ENCODE measurements at places on chromosomes 6 and 20.
A peak's percentile ranks its signal among the peaks of the same experiment; 100 is the strongest.

- peaks cover 50% of the 10 kb centered on the region for H3K36me3 ChIP-seq
- no peaks in the 10 kb centered on the region for H3K4me1 ChIP-seq
- H3K4me3 ChIP-seq = no peak overlapping the region
- DNase-seq = peak; percentile 73
- H3K27ac ChIP-seq = no peak overlapping the region
Measured at GRCh38 chr20:431012-431904, 23.2 kb downstream of the RBCK1 start.

GRCh38 chr6:142666599-142667185 lies 278.3 kb downstream of the HIVEP2 start:
- H3K4me1 ChIP-seq = no peaks in the 10 kb centered on the region
- H3K27me3 ChIP-seq = no peaks in the 10 kb centered on the region
- H3K36me3 ChIP-seq = no peaks in the 10 kb centered on the region
- H3K27ac ChIP-seq = no peak overlapping the region
- no peak overlapping the region for H3K4me3 ChIP-seq

- no peak overlapping the region for H3K27ac ChIP-seq
- no peak overlapping the region for H3K4me3 ChIP-seq
- no peaks in the 10 kb centered on the region for H3K36me3 ChIP-seq
- H3K4me1 ChIP-seq = peaks cover 5% of the 10 kb centered on the region
- no peaks in the 10 kb centered on the region for H3K27me3 ChIP-seq
- DNase-seq = no peak
Measured at GRCh38 chr6:38476141-38476540, 163.6 kb downstream of the BTBD9 start.

DNA sequence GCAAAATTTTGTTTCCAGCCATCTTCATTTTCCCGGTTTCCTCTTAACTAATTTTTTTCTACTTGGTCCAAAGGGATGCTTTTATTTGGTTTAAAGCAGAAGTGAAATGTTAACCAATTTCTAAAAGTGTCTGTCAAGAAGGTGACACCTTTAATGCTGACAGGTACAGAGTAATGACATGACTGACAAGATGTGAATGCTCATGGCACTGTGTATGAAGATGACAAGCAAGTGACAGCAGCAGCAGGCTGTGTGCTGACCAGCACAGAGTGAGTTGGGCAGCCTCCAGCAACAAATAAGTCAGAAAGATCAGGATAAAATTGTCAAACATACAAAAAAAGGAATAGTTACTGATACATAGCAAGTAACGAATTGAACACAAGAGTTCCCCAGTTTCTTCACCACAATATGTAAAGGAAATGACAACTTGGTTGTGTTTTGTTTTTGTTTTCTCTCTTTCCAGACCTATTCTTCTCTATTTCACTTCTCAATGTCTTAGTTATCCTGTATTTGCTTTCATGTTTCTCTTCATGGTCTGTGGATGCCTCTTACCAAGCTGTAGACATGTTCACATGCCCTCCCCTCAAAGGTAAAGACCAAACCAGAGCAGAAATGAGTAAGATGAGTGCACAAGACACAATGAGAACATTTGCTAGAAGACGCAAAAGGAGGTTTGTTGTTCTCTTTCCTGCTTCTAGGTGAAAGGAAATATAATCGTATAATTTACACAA lies 174.9 kb downstream of the FRK start:
- no peak for DNase-seq
- no peaks in the 10 kb centered on the region for H3K4me1 ChIP-seq
- H3K27me3 ChIP-seq = no peaks in the 10 kb centered on the region
- no peak overlapping the region for H3K4me3 ChIP-seq

- H3K4me3 ChIP-seq = no peak overlapping the region
- H3K4me1 ChIP-seq = no peaks in the 10 kb centered on the region
- no peaks in the 10 kb centered on the region for H3K27me3 ChIP-seq
- DNase-seq = no peak
- H3K27ac ChIP-seq = no peak overlapping the region
Measured at GRCh38 chr6:112407101-112407590, 60.0 kb downstream of the RFPL4B start.

GRCh38 chr6:139852488-139853140 lies 478.2 kb upstream of the CITED2 start:
- H3K4me1 ChIP-seq = peaks cover 5% of the 10 kb centered on the region
- DNase-seq = no peak
- H3K36me3 ChIP-seq = no peaks in the 10 kb centered on the region
- H3K27me3 ChIP-seq = no peaks in the 10 kb centered on the region
- H3K4me3 ChIP-seq = no peak overlapping the region
